ENCODE measurements at places on chromosomes 6 and 20.
A peak's percentile ranks its signal among the peaks of the same experiment; 100 is the strongest.

DNA sequence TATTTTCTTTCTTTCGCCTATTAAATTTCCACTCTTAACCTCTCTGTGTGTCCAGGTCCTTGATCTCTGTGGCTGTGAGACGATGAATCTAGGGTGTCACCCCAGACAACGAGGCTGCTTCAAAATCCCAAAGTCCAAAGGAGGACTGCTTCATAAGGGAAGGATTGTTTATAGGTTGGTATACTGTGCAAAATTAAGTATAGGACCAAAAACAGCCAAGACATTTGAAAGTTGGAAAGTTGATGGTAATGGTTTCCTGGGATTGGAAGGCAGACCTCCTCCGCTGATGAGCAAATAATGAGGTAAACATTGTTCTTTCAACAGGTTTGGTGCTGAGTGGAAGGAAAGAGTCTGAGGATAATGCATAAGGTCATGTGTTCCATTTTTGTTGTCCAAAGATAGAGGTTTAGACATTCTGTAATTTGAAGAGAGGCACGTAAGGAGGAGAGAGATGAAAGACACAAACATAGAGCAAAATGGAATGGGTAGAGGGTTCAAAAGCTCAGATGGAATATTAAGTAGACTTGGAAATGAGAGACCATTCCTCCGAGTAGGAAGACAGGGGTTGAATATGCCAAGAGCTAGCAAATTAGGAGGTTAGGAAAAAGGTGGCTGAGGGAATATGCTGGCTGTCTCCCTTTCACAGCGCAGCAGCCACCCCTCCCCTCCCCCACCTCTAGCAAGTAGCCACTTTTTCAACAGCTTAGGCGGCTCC, 24.8 kb downstream of the ZNF311 start:
- peak; percentile 60 for DNase-seq

DNA sequence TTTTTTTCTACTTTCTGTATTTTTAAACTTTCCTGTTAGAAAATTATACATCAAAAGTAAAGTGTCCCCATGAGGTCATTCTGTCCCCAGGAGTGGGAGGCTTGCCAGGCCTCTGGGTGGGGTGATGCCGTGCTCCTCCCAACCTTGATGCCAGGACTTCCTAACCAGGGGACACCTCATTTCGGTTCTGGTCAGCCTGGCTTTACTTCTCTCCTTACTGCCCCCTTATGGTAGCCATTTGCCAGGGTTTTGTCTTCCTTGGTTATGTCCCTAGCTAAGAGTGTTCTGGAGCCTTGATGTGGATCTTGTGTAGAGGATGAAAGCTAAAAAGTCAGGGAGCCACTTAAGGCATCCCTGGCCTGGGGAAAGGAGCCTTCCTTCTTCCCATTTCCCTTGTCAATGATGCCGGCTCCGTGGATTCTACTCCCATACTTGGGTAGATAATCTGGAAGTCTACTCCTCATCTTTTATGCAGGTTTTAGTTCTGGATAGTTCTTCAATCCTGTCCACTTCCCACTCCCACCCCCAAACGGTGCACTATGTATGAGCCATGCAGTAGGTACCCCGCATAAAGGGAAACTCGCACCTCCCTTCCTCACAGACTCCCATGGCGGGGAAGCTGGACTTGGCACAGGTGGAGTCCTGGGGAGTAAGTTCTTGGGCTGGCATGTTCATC, 164.1 kb upstream of the SALL4 start:
- peak; percentile 84 for DNase-seq

- DNase-seq: no peak
Measured at GRCh38 chr6:45746046-45746445, 269.6 kb downstream of the CLIC5 start.

DNA sequence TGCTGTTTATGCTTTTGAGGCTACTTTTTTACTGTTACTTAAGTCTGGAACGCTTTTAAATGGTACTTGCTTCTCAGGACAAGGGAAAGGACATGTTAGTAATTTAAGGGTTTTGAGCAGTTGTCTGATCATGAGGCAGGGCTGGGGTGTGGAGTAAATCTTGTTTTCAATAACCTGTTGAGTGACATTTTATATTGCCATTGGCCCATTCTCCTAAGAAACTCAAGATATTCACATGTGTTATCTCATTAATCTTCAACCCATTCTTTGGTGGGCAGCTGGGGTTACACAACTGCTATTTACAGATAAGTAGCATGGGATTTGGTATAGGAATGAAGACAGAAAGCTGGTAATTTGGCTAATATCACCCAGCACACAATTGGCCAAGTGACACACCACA, 44.6 kb upstream of the IL17A start:
- no peak for DNase-seq

- peak; percentile 81 for DNase-seq
Measured at GRCh38 chr20:34703424-34704176, 544 bp upstream of the TP53INP2 start.

DNA sequence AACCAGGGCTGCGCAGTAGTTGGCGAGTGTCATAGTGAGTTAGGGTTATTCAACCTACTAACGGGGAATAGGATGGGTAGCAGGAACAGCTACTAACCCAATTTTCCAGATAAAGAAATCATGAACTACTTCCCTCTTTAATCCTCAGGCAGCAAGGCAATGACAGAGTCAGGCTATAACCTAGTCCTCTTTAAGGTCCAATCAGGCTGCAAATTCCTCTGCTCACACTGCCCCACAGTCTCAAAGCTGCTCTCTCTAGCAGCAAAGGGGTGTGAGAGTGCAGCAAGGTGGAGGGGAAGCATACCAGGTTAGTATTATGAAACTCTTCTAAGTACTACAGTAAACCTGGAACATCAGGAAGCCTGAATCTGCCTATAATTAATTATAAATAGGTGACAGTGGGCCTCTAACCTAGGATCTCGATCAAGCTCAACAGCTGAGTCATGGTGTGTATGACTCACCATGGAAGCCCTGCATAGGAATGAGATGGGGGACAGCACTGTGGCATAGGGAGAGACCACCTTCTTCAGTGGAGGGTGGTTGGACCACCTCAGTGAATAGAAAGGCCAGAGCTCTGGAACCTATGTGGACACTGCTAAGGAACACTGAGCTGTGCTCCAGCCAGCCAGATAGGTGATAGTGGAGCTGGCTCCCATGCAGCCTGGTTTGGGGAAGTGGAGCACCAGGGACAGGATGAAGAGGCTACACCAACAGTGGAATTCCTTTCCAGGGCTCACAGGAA, 7.9 kb downstream of the PEX6 start:
- peak; percentile 32 for DNase-seq

GRCh38 chr6:80472271-80472670, 365.8 kb downstream of the BCKDHB start:
- DNase-seq: no peak

DNA sequence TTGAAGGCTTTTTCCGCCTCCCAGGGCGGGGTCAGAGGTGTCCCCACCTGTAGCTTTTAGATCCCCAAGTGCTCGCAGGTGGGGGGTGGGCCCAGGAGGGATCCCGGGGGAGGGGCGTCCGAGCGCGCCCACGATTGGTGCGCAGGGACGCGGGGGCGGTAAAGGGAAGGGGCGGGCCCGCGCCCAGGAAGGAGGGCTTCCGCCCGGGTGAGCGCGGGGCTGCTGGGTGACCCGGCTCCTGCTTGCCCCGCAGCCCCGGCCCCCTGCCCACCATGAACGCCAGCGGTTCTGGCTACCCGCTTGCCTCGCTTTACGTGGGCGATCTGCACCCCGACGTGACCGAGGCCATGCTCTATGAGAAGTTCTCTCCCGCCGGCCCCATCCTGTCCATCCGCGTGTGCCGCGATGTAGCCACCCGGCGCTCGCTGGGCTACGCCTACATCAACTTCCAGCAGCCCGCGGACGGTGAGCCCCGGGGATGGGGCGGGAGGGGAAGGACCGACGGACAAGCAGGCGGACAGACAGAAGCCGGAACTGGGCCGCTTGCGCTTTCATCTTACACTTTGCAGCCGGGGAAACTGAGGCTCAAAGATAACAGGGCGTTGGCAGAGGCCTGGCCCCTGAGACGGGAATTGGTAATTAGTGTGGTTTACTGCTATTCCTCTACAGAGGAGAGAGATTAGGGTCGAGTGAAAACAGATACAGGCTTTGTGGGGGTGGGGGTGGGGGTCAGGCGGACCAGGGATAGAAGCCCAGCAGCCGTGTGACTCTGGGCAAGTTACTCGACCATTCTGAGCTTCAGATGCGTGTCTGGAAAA, at the start of gene PABPC1L:
PABPC1L (plus strand) TSS at position 189 of the 818 bp plus-strand sequence; CDS start at position 273, 84 bp downstream.
- DNase-seq: peak; percentile 78

- DNase-seq: no peak
Measured at GRCh38 chr6:25844518-25844917, 12.7 kb upstream of the SLC17A1 start.

GRCh38 chr6:19895866-19896692, 58.9 kb downstream of the ID4 start:
- DNase-seq: no peak

DNA sequence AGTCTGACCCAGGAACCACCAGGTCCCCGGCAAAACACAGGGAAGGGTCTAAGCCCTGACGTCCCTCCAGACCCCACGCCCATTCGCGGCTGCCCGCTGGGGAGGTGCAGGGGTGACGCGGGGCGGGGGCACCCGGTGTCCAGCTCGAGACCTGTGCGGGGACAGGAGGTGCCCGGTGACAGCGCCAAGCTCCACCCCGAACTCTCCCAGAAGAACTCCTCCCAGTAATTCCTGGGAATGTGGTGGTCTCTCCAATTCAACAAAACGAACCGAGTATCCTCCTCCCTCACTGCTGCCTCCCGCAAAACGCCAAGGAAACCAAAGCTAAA, 164.1 kb upstream of the PDE10A start:
- DNase-seq: no peak

DNA sequence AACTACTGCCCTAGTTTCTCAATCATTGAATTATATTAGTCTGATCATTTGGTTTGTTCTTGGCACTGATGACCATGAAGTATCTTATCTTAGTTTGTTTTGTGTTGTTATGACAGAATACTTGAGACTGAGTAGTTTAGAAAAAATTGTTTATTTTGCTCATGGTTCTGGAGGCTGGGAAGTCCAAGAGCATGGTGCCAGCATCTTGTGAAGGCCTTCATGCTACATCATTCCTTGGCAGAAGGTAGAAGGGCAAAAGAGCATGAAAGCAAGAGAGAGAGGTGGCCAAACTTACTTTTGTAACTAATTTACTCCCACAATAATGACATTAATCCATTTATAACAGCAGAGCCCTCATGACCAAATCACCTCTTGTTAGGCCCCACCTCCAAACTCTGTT, 40.1 kb upstream of the ANKEF1 start:
- no peak for DNase-seq

- DNase-seq: no peak
Measured at GRCh38 chr20:35060168-35060567, 32.4 kb downstream of the TRPC4AP start.

- DNase-seq: no peak
Measured at GRCh38 chr6:145368075-145368474, 367.2 kb downstream of the EPM2A start.

- DNase-seq: no peak
Measured at GRCh38 chr6:34546551-34547321, 9.4 kb downstream of the SPDEF start.

- no peak for DNase-seq
Measured at GRCh38 chr20:63547725-63548480, at the start of gene SRMS. Gene SRMS (minus strand): TSS chr20:63547749. CDS start chr20:63547463, 286 bp downstream.

GRCh38 chr6:73525546-73526330, 4.9 kb upstream of the EEF1A1 start:
- DNase-seq: no peak

GRCh38 chr6:33909737-33910136, 105.9 kb upstream of the MLN start:
- no peak for DNase-seq

- peak; percentile 35 for DNase-seq
Measured at GRCh38 chr6:111503660-111504059, 20.6 kb upstream of the REV3L start.

GRCh38 chr20:63553933-63554290, at the start of gene FNDC11:
Gene FNDC11 (plus strand): TSS chr20:63554159. CDS start chr20:63555664, 1,505 bp downstream.
- no peak for DNase-seq

GRCh38 chr6:149410557-149410956, 10.5 kb downstream of the SUMO4 start:
- DNase-seq: no peak

DNA sequence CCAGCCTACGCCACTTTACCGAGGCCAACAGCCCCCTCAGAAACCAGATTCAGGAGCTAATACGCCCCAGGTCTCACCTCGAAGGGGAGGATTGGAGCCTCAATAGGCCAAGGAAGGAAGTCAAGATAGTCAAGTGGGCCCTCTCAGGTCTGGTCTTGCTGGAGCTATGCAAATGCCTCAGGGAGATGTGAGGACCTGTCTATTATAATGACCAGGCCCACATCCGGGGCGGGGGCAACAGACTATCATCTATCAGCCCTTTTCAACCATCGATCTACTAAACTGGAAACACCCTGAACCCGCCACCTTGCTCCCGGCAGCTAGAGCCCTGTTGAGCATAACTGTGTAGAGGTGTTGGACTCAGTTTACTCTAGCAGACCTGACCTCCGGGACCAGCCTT, 12.7 kb upstream of the GSTA3 start:
- DNase-seq: no peak

DNA sequence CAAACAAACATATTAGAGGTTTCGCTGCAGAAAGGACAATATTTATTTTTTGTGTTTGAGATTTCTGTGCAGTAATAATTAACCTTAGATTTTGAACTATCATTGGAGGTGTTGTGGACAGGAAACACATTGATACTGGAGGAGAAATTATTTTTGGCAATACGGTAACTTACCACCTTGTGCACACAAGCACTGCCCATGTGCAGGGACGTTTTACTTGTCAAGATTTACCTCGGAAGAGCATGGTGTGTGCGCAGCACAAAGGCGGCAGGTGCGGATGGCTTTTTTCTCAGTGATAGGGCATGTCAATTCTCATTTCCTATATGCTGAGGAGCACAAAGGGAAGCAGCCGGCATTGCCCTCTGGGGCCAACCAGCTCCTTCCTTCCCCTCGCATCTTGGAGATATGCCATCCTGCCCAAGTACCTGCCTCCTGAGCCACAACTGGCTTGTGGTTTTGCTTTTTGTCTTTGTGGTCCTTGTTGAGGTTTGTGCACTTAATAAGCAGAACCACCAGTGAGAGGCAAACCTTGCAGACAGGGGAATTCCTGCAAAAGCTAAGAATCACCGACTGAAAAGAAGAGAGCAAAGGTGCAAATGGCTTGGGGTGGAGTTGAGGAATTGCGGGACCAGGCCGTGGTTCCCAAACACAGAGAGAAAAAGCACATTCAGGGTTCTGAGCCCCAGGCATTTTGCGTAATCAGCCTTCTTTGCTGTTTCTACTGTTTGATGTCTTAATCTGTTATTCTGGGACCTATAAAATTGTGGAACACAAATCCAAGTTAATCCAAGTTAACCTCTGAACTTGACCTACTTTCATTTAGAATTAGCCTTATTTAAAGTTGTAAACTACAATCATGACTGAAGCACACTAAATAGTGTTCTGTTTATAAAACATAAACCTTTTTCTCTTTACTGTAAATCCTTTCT, 21.9 kb downstream of the SAMD5 start:
- no peak for DNase-seq

All from HepG2 (cell line).